WTC11 (cell line): ENCODE measurements at places on chromosomes 13 and 19. TPM values are rescaled to one million over a fixed set of nuclear protein-coding genes. Genes with fewer than 3 reads are reported as not detected.

The TTC9B gene
- total RNA-seq: 0.23 TPM in 1 of 3 replicates, not detected in the others

The RGL3 gene
- total RNA-seq: 69.0 to 88.3 TPM (median 86.0 TPM) in 3 replicates

GRCh38 chr13:112569821-112570220 lies 18.1 kb downstream of the TUBGCP3 start:
- no peaks in the 10 kb centered on the region for H3K27me3 ChIP-seq
- no peak overlapping the region for H3K4me3 ChIP-seq
- H3K27ac ChIP-seq: no peak overlapping the region

DNA sequence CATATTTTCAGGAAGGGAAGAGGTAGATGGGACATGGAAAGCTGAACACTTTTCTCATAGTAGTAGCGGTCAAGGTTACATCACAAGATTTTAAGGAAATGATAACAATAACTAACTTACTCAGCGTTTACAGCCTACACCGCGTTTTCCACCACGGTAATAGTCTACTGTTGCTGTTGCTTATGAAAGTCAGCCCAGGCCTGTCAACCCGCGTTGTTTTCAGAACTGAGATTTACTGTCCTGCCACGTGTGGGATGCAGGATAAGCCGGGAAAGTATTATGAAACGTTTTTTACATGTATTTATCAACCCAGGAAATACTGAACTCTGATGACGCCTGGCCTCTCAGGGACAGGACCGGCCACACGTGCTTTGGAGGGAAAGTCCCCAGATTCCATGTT lies 36.0 kb upstream of the LAMP1 start:
- H3K27me3 ChIP-seq: no peaks in the 10 kb centered on the region
- no peak for DNase-seq
- peaks cover 55% of the 10 kb centered on the region for H3K36me3 ChIP-seq
- H3K4me1 ChIP-seq: no peaks in the 10 kb centered on the region
- H3K4me3 ChIP-seq: no peak overlapping the region

GRCh38 chr19:16801600-16802013 lies 27.6 kb upstream of the SIN3B start:
- H3K4me1 ChIP-seq: 0 out of 2 replicates have a peak, but pooled peaks cover 6% of the 10 kb centered on the region
- no peak overlapping the region for H3K4me3 ChIP-seq
- H3K36me3 ChIP-seq: peaks cover under 1% of the 10 kb centered on the region
- DNase-seq: no peak
- no peak overlapping the region for H3K27ac ChIP-seq

The ZNF627 gene
- 12.6 to 13.2 TPM (median 12.7 TPM) in 3 replicates for total RNA-seq

The SPART gene
- 88.8 to 95.7 TPM (median 95.7 TPM) in 3 replicates for total RNA-seq

DNA sequence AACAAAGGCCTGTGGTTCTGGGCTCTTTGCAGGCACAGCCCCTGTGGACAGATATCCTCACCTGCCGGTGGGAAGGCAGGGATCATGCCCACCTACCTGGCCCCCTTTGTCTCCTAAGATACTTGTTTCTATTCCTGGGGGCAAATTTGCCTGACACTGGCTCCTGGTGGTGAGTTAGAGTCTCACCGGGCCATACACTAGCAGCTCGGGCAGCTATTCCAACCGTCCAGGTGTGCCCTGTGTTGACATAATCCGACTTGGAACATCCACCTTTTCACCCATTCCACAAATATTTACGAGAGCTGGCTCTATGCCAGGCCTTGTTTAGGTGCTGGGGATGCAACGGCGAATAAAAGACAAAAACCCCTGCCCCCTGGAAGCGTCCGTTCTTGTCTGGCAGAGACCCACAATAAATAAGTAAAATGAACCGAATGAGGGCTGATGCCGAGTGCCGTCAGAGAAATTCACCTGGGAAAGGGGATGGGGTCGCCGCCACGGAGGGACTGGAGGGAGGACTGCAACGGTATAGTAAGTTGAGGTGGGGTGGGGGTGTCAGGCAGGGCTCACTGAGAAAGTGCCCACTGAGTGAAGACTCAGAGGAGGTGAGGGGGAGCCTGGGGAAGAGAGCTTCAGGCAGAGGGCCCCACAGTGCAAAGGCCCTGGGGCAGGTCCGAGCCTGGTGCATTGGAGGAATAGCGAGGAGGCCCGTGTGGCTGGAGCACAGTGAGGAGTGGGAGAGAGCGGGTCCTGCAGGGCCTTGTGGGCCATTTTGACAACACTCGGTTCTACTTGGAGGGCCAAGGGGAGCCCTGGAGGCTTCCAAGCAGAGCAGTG lies 43.2 kb upstream of the RANBP3 start:
- H3K36me3 ChIP-seq: no peaks in the 10 kb centered on the region
- no peak for DNase-seq
- no peak overlapping the region for H3K27ac ChIP-seq
- H3K4me1 ChIP-seq: 0 out of 2 replicates have a peak, but pooled peaks cover 6% of the 10 kb centered on the region

- no peak overlapping the region for H3K27ac ChIP-seq
- H3K4me3 ChIP-seq: no peak overlapping the region
- H3K4me1 ChIP-seq: peaks cover 18% of the 10 kb centered on the region
- no peaks in the 10 kb centered on the region; the same call in 1 of the 2 replicates for H3K36me3 ChIP-seq
These were observed 152.7 kb downstream of the TNFRSF19 start for GRCh38 chr13:23722726-23723453.
